ENCODE measurements at places on chromosomes 13 and 19.

- no peak for DNase-seq
Observed at GRCh38 chr19:763181-763580, 12.3 kb downstream of the MISP start.

DNA sequence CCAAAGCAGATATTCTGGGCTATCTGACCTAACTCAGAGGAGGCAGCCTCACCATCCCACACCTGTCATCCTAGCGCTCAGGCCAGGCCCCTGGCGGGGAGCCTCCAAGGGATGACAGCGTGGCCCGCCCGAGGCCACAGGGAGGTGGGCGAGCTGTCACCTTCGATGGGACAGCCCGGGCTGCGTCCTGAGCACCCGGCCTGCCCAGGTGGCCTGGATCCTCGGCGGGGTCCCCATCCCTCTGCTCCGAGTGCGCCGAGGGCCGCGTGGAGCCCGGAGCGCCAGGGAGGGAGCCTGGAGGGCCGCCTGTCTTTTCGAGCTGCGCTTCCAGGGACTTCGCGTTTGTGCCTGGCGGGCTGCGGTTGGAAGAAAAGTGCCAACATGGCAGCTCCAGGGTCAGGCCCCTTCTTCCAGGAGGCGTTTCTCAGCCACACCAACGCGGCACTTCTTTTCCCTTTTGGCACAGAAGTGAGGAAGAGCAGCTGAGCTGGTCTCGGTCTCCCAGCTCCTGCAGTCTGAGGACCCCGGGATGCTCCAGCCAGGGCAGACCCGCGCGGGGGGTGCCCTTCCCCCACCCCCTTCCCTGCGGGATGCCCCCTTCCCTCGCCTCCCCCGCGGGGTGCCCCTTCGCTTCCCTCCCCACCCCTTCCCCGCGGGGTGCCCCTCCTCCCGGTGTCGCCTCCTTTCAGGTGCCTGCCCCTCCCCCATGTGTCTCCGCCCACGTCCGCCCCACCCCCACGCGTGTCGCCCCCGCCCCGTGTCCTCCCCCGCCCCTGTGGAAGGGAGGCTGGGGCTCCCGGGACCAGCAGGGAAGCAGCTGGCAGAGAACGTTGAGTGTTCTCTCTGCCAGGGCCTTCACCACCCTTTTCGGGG lies 42.3 kb downstream of the GJA3 start:
- no peak for DNase-seq

- no peak for DNase-seq
Observed at GRCh38 chr13:70023516-70023915, 84.1 kb upstream of the ATXN8OS start.

GRCh38 chr13:33145667-33146066 lies 129.4 kb downstream of the KL start:
- no peak for DNase-seq

GRCh38 chr19:51552996-51553725 lies 17.9 kb upstream of the ZNF175 start:
- peak; percentile 10 for DNase-seq

GRCh38 chr13:46383383-46383782 lies 3.7 kb downstream of the RUBCNL start:
- DNase-seq, result no peak

GRCh38 chr13:93477238-93477637 lies 250.6 kb downstream of the GPC6 start:
- DNase-seq, result no peak

DNA sequence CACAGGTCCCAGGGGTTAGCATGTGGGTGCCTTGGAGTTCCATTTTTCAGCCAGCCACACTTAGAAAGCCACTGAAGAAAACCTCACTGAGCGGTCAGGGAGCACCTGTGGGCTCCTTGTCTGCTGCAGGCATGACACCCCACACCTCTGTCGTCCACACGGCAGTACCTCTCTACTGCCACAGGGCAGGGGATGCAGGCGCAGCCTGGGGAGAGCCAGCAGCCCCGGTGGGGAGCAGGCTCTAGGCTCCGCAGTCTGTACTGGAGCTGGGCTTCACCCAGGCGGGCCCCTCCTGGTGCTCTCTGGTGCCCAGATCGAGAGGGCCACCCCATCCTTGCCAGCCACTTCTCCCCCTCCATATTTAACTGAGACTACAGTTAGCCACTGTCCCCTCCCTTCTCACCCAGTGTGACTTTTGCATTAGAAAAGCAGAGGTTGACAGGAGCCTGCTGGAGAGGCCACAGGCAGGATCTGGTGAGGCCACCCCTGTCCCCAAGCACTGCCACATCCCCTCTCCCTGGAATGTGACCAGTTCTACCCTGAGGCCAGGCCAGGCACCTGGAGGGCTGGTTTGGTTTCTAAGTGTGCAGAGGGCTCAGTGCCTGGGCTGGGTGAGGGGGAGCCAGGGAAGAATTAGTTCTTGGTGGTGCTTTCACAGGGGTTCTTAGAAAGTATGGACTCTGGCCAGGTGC lies 104.4 kb downstream of the KDM4B start:
- DNase-seq, result no peak

GRCh38 chr19:42197375-42197817 lies 20.1 kb downstream of the DEDD2 start:
- no peak for DNase-seq

- DNase-seq, result peak; percentile 1
Observed at GRCh38 chr19:51259348-51260245, 8.7 kb downstream of the SIGLECL1 start.

DNA sequence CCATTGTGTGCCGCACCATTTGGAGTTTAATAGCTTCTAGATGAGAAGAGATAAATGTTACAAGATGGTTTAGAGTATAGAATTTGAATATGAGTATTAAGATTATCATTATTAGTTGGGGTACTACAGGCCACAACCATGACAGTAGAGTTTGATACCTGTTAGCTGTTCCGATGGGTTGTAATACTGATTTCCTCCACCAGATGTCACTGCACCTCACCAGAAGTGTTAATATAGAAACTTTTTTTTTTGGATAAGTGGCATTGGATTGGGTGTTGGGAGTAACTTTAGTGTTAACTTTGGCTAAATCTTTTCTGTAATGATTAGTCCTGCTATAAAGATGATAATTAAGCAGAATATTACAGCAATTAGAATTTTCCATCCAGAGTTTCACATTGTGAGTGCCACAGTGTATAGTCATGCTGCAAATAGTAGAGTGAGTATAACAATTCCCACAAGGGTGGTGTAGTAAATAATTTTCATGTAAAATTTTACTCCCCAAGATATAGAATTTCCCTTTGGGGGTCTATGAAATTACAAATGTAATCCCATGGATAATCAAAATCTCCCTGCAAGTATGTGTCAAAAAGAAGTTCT lies 56.3 kb downstream of the PSG3 start:
- DNase-seq, result peak; percentile 36

- no peak for DNase-seq
Observed at GRCh38 chr19:29971002-29971401, 29.0 kb downstream of the URI1 start.

- DNase-seq, result no peak
Observed at GRCh38 chr13:93621051-93621450, 394.4 kb downstream of the GPC6 start.

- DNase-seq, result no peak
Observed at GRCh38 chr19:38679839-38680238, 32.4 kb downstream of the ACTN4 start.

- DNase-seq, result no peak
Observed at GRCh38 chr19:4446704-4447200, 10.8 kb downstream of the UBXN6 start.

Data from NCI-H446 (cell line).